ENCODE measurements at places on chromosomes 2 and 18.

- no peak for DNase-seq
Observed at GRCh38 chr2:50529600-50530218, 502.2 kb downstream of the NRXN1 start.

DNA sequence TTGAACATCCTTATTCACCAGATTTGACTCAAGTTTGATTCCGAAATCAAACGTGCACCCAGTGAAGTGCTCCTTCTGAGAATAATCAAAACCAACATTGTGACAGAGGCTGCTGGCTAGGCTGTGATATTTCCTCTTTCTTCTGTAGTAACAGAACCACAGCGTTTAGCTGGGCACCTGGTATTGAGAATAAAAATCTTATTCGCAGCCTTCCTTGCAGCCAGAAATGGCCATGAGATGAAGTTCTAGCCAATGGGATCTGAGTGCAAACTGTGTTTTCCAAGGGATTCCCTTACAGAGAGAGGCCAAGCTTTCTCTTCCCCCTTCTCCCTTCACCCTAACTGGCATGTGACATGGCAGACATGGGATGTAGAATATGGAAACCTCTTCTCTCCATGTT lies 51.7 kb downstream of the TMEM163 start:
- no peak for DNase-seq

DNA sequence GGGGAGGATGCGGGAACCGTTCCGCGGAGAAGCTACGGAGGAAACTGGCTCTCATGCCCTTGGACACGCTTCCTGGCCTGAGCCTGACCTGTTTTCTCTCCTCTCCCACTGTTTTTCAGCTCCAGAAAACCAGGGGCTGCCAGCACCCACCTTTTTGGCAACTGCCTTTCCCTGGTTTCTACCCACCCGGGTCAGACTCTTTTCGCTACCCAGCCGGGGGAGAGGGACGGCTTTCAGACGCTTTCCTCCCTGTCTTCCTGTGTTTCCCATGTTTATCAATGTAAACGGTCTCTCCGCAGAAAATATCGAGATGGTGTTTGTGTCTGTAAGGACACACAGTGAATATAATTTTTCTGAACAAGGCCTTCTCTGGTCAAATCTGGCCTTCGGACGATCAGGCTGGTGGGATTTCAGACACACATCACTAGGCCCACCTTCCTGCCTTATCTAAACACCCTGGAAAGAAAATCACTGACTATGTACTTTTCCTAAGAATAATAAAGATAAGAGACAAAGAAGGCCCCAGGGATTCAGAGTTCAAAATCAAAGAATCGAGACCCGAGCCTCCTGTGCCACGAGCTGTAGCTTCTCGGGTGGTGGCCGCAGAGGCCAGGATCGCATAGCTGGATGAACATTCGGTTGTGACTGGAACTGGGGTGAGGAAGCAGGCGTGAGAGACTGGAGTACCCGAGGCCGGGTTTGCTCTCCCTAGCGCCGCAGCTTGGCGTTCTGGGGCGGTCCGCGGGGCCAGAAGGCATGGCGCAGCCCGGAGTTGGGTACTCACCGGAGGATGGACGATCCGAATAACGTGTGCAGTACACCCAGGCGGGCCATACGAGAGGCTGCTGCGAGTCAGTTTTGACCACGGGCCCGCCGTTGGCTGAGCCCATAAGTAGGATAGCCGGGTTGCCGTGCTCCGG lies 1.7 kb downstream of the EN1 start:
- no peak for DNase-seq

DNA sequence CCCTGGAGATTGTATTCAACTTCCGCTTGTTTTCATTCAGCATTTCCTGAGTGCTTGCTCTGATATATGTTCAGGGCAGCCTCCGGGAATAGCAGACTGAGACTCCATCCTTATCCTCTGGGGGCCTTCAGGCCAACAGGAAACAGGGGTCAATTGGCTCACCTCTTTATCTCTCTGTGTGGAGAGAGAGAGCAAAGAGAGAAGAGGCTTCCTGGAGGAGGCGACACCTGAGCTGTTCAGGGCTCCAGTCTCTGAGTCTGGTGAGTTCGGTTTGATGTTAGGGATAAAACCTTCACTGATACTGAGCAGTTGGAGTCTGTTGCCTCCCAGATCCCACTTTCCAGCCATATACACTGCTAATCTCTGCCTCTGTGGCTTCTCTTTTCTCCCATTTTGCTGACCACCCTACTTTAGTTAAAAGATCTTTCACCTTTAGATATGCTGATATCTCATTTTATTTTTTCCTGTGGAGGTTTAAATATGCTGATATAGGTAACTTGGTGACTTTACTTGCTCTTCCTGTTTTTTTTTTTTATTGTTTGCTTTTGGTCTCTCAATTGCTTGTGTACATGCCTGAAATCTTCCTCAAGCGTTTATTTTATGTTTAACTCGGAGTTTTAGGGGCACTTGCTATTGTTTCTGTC lies 56.9 kb downstream of the KCNS3 start:
- no peak for DNase-seq

GRCh38 chr18:10515456-10515855 lies 10.4 kb upstream of the NAPG start:
- DNase-seq = no peak

DNA sequence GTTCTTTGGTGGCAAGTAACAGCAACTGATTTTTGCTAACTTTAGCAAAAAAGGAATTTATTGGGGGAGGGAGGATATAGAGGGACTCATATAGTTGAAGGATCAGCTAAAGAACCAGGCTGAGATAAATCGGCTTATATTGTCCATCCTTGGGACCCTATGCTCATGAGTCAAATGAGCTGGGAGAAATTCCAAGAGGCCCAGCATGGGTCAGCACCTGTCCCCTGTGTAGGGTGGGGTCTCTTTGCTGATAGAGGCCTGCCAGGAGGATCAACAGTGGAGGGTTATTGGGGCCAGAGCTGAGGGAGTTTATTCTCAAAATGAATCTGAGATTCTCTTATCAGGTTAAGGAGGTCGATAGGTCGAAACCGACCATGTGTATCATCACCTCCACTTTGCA lies 97.2 kb downstream of the VAPA start:
- DNase-seq = no peak

DNA sequence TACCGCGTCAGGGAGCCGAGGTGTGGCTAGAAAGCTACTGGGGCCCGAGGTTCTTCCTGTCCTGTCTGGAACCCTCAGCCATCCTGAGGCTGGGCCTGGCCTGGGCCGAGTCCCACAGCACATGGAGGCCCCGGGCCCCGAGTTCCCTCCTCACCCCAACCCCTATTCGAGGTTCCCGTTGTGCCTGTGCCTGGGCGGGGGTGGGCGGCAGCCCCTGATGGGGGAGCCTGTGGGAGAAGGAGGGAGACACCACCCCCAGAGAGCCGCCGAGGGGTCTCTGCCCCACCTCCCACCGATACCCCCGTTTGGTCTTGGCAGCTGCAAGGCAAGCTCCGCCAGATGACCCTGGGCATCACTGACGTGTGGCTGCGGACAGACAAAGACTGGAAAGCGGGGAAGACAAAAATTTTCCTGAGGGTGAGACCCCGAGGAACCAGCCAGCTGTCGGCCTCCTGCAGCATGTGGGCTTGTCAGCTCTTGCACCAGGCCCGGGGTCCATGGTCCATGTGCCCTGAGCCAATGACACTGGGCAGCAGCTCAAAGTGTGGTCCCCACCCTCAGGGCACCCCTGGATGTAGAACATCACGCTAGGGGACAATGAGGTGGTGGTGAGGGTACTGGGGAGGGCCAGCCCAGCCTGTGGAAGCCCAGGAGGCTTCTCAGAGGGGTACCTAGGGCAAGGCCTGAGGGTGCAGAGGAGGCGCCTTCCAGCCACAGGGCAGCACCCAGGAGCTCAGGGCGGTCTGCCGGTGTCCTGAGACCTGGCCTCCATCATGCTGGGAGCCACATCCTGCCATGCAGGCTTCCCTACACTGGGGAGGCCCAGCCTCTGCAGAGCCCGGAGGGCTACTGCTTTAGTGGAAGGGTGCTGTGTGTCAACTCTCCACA lies 52.5 kb upstream of the GPR17 start:
- DNase-seq = no peak

- DNase-seq = no peak
Observed at GRCh38 chr2:24362253-24362652, 1.9 kb upstream of the ITSN2 start.

DNA sequence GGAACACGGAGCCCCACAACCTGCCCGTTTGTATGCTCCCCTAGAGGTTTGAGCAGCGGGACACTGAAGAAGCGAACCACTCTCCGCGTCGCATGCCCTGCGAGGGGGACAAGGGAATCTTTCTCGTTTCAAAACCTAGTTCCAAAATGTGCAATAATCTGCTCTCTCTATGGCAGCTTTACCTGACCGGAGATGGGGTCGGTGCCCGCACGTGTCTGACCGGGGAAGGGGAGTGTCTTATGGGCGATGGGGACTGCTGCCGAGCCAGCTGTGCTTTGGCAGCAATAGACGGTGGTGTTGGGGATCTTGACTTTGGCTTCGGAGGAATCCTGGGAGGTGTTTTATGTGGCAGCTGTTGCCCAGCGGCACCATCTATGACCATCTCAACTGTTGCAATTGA lies 7.9 kb downstream of the TTN start:
- DNase-seq = no peak

GRCh38 chr18:59551902-59552635 lies 145.2 kb downstream of the CCBE1 start:
- DNase-seq = no peak

GRCh38 chr2:45607701-45608100 lies 3.4 kb downstream of the SRBD1 start:
- DNase-seq = no peak

DNA sequence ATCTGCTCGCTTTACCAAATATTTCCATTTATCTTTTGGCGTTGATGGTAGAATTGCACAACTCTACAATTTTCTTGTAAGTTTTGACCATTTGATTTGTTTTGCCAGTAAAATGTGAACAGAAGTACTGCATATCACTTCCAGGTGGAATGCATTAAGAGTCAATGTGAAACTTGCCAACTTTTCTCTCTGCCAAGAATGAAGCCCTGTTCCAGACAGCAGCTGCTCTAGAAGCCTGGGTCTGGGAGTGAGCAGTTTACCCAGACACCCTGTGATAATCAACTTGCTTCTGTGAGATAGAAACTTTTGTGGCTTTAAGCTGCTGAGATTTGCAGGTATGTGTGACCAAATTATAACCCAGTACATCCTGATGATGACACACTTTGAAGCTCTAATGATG lies 115.9 kb upstream of the SYT4 start:
- no peak for DNase-seq

DNA sequence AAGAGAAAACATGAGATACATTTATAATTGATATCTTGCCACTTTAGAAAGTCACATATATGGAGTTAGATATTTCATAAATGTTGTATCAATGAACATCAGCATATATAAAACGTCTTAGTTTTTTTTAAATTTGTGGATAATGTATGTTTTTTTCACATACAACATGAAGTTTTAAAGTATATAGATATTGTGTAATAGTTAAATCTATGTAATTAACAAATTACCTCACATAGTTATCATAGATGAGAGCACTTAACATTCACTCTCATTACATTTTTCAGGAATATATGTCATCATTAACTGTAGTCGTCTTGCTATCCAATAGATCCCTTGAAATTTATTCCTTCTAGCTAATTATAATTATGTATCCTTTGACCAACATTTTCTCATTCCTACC lies 406.6 kb downstream of the ARHGAP15 start:
- no peak for DNase-seq

DNA sequence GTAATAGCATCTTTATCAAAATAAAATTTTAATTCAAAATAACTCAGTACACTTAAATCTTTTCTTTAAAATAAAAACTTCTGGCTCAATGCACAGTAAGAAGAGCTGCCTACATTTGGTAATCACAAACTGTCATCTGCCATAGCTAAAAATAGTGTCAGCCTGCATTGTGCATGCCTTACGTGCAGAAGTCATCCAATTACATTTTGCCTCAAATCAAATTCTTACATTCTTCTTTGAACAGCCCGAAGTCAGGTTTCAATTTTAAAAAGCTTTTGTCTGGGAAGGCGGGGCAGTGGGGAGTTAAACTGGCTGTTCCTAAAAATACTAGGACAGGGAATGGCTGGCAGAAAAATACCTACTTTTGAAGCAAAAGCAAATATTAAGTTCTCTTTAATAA lies 51.1 kb downstream of the RTN4 start:
- no peak for DNase-seq

- DNase-seq = no peak
Observed at GRCh38 chr2:106025796-106026195, 168.3 kb downstream of the UXS1 start.

- no peak for DNase-seq
Observed at GRCh38 chr2:70990216-70990615, 4.5 kb downstream of the TEX261 start.

- no peak for DNase-seq
Observed at GRCh38 chr2:104434318-104434792, 419.6 kb upstream of the POU3F3 start.

DNA sequence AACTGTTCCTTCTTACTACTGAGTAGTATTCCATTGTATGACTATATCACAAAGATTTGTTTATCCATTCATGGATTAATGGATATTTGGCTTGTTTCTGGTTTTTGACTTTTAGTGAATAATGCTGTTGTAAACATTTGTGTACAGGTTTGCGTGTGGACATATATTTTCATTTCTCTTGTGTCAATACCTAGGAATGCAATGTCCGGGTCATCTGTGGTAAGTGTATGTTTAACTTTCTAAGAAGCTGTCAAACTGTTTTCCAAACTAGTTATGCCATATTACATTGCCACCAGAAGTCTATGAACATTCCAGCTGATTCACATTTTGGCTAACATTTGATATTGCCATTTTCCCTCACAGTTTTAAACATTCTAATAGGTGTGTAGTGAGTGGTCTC lies 29.1 kb upstream of the SLC16A14 start:
- DNase-seq = no peak

DNA sequence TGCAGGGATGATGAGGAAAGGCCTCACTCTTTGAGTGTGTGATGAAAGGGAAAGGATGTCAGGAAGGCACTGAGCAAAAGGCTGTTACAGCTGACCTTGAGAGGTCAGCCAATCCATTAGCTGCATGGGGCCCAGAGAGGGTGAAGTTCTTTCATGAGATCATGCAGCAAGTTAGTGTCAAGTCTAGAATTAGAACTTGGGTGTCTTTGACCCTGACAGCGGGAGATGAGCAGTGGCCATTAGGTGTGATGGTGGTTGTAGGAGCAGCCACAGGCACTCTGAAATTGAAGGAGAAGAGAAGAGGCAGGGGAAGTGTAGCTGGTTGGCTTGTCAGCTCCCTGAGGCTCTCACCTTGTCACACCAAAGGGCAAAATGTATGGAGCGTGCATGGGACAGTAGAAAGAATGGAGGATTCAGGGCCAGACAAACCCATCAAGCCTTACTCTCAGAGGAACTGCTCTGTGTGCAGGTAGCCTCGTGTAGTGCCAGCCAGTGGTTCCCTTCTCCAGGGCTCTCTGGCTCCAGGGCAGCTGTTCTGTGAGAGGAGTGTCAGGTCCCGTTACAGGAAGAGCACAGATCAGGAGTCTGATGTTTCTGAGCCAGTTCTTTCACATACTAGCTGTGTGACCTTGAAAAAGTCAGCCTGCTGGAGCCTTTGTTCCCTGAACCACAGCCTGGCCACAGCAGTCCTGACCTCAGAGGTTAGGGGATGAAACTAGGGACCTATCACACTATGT lies 35.9 kb downstream of the MAP4K4 start:
- DNase-seq = no peak

- DNase-seq = no peak
Observed at GRCh38 chr18:499776-500631, 497 bp downstream of the COLEC12 start.

Data from activated CD4-positive, alpha-beta T cell treated with anti-CD3 and anti-CD28 coated beads, Interleukin-2, amount 50 U/mL, for 4 hours (primary cell).